ENCODE measurements at places on chromosomes 11 and 22.

- DNase-seq, result no peak
These were observed 54.3 kb downstream of the TSPAN18 start for GRCh38 chr11:44780940-44781631.

GRCh38 chr11:84355911-84356310, 1069.7 kb upstream of the CCDC90B start:
- no peak for DNase-seq

DNA sequence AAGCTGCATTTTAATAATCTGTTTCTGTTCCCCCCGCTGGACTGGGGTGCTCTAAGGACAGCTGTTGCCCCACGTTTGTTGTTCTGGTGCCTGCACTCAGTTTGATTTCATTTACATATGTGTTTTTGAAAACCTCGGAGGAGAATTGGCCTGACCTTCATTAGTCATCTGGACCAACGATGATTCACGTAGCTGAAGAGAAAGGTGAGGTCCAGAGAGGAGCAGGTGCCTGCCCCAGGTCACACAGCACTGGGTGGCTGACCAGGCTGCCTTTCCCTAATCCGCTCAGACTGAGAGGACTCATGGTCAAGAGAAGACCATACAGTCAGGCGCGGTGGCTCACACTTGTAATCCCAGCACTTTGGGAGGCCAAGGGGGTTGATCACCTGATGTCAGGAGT, 3.8 kb downstream of the CSDC2 start:
- no peak for DNase-seq

DNA sequence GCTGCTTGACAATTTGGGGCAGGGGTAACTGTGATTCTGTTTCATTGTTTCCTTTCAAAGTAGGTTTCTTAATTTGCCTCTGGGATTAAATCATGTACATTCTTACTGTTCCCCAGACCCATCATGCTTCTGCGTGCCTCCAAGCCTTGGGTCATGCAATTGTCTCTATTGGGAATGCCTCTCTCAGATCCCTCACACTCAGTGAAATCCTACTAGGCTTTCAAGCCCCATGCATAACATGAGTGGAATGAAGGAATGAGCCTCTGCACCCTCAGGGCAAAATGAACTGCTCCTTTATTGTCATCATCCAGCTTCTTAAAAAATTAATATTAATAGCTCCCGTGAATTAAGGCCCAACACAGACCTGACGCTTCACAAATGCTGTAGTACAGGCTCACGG, 381.7 kb downstream of the TENM4 start:
- DNase-seq, result no peak
